Glomerular endothelial cell (primary cell): ENCODE measurements at places on chromosomes 7 and 10. TPM values are rescaled to one million over a fixed set of nuclear protein-coding genes. Genes with fewer than 3 reads are reported as not detected.
A peak's percentile ranks its signal among the peaks of the same experiment; 100 is the strongest.

- DNase-seq = no peak
Measured at GRCh38 chr7:100894860-100895700, 608 bp downstream of the ACHE start.

GRCh38 chr7:84693483-84693882 is 493.4 kb downstream of the SEMA3D start:
- no peak for DNase-seq

The PGAM2 gene
- total RNA-seq = not detected in 2 replicates

The HKDC1 gene
- total RNA-seq = 0.58 and 5.7 TPM in 2 replicates

DNA sequence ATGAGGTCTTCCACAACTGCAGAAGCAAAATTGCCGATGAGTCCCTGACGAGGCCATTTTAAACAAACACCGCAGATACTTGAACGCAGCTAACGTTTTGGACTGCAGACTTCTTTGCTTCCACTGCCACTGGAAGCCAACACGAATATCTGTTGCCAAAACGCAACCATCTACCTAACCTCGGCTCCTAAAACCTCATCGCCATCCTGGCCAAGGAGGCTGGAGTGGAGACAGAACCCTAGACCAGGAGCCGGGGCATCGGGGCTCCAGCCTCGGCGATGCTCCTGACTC is 493 bp downstream of the WDR91 start:
- no peak for DNase-seq

GRCh38 chr10:131729938-131730660 is 170.7 kb upstream of the PPP2R2D start:
- DNase-seq = no peak

DNA sequence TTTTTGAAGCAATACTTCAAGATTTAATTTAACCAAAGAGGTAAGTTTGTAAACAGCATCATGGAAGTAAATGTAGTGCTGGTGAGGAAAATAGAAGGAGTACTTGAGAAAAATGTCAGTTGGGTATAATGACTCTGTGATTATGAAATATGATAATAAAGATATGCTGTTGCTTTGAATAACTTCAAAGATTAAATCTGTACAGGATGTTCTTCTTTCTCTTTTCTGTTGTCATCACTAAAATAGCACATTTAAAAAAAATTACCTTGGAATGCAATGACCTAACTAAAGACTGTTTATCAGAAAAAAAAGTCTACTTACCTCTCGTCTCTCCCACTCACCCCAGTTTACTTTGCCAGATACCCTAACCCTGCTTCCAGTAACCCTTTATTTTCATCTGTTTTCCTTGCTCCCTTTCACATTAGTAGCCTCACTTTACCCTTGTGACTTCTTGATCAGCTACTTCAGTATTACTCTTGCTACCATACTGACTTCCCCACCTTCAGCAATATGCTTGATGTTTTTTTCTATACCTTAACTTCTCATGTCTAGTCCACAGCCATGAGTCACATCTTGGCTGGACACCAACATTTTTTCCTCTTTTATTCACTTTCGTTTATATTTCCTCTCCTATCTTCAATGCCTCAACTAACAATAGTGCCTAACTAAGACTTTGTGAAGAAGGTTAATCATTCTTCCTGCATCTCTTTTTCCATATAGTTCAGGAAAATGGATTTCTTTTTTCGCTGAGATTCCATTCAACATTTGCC is 29.7 kb upstream of the TAS2R16 start:
- peak; percentile 20 for DNase-seq

The CDNF gene
- 5.8 TPM in 1 of 2 replicates, not detected in the other for total RNA-seq

The SPAG6 gene
- not detected in 2 replicates for total RNA-seq

DNA sequence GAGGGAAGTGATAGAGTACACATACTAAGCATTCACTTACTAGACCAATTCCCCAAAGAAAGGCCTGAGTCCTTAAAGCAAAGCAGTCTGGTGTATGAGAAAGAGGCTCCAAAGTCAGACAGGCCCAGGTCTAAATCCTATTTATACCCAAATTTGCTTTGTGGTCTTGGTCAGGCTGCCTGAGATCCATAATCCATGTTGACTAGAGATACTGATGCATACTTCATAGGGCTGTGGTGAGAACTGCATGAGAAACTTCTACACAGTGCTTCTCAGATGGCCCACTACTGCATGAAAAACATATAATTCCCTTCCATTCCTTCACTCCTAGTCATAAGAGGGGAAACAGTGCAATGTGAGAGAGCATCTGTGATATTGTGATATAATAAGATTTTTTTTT is 81.6 kb upstream of the SP4 start:
- no peak for DNase-seq

The SHTN1 gene
- total RNA-seq = 10.2 and 16.8 TPM in 2 replicates

The UNCX gene
- not detected in 2 replicates for total RNA-seq

The PSPH gene
- 30.1 and 35.1 TPM in 2 replicates for total RNA-seq

DNA sequence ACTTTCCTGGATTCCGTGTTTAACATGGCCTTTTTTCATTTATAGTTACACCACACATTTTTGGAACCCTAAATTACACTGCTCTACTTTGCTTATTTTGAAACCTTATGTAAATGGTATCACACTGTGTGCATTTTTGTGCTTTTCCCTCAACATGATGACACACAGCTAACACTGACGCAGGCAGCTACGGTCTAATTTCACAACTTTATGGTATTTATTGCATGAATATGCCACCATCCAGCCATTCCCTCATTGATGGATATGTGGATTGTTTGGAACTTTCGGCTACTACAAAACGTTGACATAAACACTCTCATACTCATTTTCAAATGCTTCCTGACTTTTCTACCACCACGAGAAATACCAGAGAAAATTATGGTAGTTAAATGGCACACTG is 6.9 kb downstream of the PAPOLB start:
- no peak for DNase-seq

- no peak for DNase-seq
Measured at GRCh38 chr10:49528977-49529506, 9.9 kb downstream of the ERCC6 start.

The FEZF1 gene
- not detected in 2 replicates for total RNA-seq

- no peak for DNase-seq
Measured at GRCh38 chr7:3895341-3896116, 594.5 kb downstream of the SDK1 start.
